ENCODE measurements at places on chromosomes 16 and 17.

DNA sequence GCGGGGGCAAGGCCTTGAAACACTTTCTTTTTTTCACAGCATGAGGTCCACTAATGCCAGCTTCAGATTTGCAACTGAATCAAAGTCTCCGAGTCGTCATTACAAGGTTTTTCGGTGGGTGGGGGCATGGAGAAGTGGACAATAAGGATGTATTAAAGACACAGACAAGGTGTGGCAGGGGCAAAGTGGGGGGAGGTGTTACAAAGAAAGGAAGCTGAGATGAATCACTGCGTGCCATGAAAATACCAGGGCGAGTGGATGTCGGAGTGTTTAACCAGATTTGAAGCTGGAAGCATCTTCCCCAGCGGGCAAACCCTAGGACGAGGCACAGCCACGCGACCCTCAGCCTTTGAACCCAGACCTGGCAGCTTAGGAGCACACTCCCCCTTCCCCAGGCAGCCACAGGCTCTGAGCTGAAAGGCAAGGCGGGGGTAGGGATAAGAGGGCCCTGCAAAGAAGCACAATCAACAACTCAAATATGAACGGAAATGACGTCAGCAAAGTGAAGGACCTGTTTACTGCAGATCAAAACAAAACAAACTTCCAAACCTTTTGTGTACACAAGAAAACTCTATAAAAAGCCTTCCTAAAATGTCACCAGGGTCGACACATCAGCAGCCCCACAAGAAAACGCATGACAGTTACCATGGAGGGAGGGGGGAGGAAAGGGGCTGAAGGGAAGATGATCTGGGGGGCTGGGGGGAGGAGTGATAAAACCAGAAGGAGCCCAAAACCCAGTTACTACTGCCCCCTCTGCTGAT, 5.6 kb upstream of the ZFHX3 start:
- no peak for DNase-seq

GRCh38 chr16:72752004-72752695, 295.8 kb downstream of the ZFHX3 start:
- DNase-seq: no peak

DNA sequence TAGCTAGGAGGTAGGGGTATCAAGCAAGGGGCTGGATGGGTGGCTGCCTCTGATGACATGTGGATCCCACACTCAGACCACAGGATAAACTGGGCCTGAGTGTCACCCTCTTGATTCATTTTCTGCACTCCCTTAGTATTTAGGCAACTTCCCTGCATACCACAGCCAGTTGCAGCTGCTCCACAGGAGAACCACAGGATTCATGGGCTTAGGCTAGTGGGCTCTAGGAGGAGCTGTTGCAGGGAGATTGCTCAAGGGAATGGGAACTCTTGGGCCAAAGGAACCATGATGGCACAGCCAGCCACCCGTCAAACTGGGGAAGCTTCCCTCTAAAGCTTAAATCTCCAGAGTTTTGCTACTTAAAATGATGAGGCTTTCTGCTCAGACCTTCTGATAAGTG, 269.7 kb upstream of the ASIC2 start:
- DNase-seq: no peak

DNA sequence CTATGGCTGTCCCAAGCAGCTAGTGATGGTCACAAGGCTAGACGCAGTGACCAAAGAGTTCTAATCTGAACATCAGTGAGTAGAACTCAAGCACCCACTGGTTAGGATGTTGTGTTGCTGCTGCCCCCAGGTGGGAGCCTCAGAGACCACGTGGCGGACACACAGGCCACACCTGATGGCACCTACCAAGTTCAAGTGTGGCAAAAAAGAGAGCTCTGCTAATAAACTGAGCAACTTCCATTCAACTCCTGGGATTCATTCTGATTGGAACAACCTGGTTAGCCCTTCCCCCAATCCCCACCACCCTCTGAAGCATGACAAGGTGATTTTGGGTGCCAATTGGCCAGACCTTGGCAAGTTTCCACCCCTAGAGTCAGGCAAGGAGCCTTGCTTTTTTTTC, 3.5 kb upstream of the LCMT1 start:
- no peak for DNase-seq

GRCh38 chr17:64573214-64573613, 66.4 kb downstream of the CEP95 start:
- DNase-seq: no peak

GRCh38 chr17:50218071-50218759, 16.8 kb upstream of the COL1A1 start:
- no peak for DNase-seq

DNA sequence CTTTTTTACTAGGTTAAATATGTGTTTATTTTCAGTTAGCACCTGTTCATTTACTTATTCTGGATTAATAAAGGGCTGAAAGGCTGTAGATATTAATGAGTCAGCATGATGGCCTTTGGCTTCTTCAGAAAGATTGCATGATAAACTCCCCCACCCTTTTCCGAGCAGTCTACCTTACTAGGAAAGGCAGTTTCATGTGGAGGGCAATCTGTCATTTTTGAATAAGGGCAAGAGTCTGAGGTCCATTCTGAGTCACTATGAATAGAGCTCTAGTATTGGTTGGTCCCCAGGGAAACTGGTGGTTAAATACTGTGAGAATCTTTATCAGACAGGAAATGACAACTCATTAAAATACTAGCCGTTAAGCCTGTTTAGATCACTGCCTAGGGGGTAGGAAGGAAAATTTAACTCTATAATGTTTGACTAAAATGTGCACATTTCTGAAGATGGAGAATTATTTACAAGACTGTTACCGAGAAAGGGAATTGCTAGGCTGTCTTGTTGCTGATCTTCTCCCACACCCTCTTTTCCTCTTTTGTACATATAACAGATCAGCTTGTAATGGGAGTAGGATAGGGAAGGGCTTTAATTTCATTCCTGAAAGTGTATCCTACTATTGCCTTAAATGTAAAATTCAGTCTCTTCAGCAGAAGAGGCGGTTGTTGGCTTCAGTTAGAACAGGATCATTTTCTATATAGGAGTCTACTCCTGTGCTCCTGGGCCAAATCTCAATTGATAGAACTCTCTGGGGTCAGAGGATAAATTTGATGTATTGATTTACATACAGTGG, 63.3 kb downstream of the TUBD1 start:
- no peak for DNase-seq

- DNase-seq: no peak
Measured at GRCh38 chr17:73474370-73474988, 162.7 kb upstream of the CDC42EP4 start.

DNA sequence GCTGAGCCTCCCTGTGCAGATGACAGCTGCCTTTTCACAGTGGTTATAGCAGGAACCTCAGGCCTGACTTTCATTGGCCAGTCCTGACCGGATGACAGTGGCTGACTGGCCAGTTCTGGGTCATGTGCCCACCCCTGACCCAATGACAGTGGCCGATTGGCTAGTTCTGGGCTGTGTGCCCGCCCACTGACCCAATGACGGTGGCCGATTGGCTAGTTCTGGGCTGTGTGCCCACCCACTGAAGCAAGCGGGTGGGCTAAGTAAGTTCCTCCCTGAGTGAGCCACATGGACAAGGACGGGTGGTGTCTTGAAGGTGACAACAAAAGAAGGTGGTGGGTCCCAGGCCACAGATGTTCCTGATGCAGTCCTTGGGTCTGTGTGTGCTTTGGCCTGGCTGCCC, 9.5 kb downstream of the DEF8 start:
- DNase-seq: no peak

All from right forelimb (tissue), 1 donor.